ENCODE measurements at places on chromosomes 3 and 15. TPM values are rescaled to one million over a fixed set of nuclear protein-coding genes. Genes with fewer than 3 reads are reported as not detected.

- no peaks in the 10 kb centered on the region for H3K4me1 ChIP-seq
- DNase-seq: no peak
- no peaks in the 10 kb centered on the region for H3K27me3 ChIP-seq
- H3K36me3 ChIP-seq: no peaks in the 10 kb centered on the region
Observed at GRCh38 chr3:24598695-24599470, 104.2 kb upstream of the THRB start.

DNA sequence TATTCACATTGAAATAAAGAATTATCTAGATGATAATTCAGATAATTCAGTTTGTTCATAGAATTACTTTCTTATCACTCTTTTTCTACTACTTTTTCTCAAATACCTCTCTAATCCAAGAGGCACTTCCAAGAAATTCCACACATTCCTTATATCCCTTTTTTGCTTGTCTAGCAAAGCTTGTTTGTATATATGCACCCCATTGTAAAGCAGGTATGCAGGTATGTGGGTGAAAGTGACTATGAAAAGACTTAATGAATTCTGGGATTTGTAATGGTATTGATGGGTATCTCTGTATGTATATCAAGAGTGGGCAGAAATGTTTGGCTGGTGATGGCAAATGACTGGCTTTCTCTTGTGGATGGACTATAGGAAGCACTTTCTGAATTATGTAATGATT, 94.1 kb upstream of the FGF7 start:
- no peak overlapping the region for H3K27ac ChIP-seq
- no peaks in the 10 kb centered on the region for H3K27me3 ChIP-seq
- no peak for DNase-seq
- H3K4me3 ChIP-seq: no peak overlapping the region
- no peaks in the 10 kb centered on the region for H3K4me1 ChIP-seq

DNA sequence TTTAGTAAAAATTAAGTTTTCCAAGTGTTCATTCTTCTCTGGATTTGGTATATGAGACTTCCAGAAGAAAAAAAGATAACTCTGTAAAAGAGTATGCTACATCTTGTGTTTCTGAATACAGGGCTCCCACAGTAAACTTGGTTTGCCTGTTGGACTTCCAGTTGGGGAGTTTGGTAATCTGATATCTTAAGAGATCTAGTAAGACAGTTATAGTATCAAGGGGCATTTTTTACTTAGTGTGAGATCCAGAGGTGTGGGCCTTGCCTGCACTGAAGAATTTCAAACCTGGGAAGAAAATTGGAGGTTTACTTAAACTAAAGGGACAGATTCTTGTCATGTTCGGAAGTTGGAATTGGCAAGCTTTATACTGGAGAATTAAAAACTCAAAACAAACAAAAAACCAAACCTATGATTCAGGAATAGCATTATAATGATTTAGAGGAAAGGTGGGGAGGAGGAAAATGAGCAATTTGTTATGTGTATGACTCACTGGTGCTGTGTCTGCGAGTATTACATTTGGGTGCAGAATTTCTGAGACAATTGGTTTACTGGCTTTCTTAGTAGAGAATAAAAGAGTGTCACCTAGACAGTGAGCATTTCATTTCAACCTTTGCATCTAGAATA, 58.9 kb upstream of the ULK4 start:
- H3K4me1 ChIP-seq: peaks cover 46% of the 10 kb centered on the region
- no peak overlapping the region for H3K27ac ChIP-seq
- H3K27me3 ChIP-seq: no peaks in the 10 kb centered on the region

GRCh38 chr15:25134546-25134945, 179.8 kb downstream of the SNRPN start:
- no peaks in the 10 kb centered on the region for H3K4me1 ChIP-seq
- no peak overlapping the region for H3K4me3 ChIP-seq
- no peak overlapping the region for H3K27ac ChIP-seq
- no peak for DNase-seq
- H3K36me3 ChIP-seq: no peaks in the 10 kb centered on the region

RASGRP1 gene
- total RNA-seq: 208 TPM

FETUB gene
- total RNA-seq: not detected

DNA sequence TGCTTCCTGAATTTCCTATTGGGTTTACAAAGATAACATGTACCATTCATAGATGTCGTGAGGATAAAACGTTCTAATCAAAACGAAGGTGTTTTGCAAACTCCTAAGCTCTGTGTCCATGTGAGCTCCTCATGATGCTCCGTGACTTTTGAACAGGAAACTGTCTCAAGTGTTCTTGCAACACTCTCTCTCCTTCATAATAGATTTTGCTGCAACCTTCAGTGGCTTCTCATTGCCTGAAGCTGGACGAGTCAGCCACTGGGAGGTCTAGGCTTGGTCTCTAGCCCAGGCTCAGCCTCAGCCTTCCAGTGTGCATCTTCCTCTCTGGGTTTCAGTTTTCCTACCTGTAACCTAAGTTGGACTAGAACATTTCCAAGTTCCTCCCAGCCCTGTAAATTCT, 18.7 kb upstream of the BCL2A1 start:
- no peaks in the 10 kb centered on the region for H3K36me3 ChIP-seq
- H3K27me3 ChIP-seq: peaks cover 2% of the 10 kb centered on the region
- peaks cover 3% of the 10 kb centered on the region for H3K4me1 ChIP-seq
- H3K27ac ChIP-seq: no peak overlapping the region
- no peak for DNase-seq

CHRFAM7A gene
- 0.55 TPM for total RNA-seq

DNA sequence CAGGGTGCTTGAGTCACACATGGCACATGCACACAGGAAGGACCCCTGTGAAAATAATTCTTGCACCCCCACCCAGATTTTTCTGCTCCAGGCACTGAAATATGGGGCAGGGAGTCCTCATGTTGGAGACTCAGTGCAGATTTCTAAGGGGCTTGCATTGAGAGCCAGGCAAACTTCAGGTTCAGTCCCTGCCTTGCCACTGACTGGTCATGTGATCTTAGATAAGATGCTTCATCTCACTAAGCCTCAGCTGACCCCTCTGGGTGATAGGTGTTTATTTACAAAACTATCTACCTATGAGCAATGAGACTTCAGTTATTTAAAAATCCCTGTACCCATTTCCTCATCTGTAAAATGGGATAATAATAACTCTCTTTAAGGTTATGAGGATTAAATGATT, 30.1 kb upstream of the C3orf80 start:
- DNase-seq: no peak
- no peaks in the 10 kb centered on the region for H3K4me1 ChIP-seq
- H3K4me3 ChIP-seq: no peak overlapping the region
- no peaks in the 10 kb centered on the region for H3K36me3 ChIP-seq
- no peak overlapping the region for H3K27ac ChIP-seq

ZNF660 gene
- not detected for total RNA-seq

DNA sequence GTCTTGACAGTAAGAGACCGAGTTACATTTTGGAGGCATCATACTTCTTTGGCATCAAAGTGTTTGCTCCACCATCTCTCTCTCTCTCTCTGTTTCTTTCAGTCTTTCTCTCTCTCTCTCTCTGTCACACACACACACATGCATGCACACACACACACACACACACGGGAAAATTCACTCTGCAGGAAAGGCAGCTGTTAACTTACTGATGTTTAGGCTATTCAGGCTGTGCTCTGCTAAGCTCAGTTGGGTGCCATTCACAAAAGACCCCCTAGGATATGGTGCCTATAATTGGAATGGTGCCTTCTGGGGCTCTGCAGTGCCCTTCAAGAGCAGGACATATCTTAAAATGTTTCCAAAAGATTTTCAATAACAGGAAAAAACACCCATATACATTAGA, 78.2 kb downstream of the KCNH8 start:
- H3K4me1 ChIP-seq: no peaks in the 10 kb centered on the region
- H3K27me3 ChIP-seq: peaks cover 4% of the 10 kb centered on the region
- no peak overlapping the region for H3K4me3 ChIP-seq
- H3K27ac ChIP-seq: no peak overlapping the region
- no peaks in the 10 kb centered on the region for H3K36me3 ChIP-seq

GRCh38 chr3:50587806-50588758, 18.8 kb downstream of the HEMK1 start:
- H3K36me3 ChIP-seq: peaks cover 31% of the 10 kb centered on the region
- no peaks in the 10 kb centered on the region for H3K27me3 ChIP-seq
- H3K4me3 ChIP-seq: peak overlapping the region; percentile 6
- DNase-seq: peak; percentile 81
- H3K27ac ChIP-seq: peak overlapping the region; percentile 96

SLC22A14 gene
- not detected for total RNA-seq

GRCh38 chr3:78256123-78256522, 1216.2 kb downstream of the ROBO2 start:
- H3K4me3 ChIP-seq: no peak overlapping the region
- H3K27ac ChIP-seq: no peak overlapping the region
- DNase-seq: no peak
- no peaks in the 10 kb centered on the region for H3K4me1 ChIP-seq
- no peaks in the 10 kb centered on the region for H3K27me3 ChIP-seq
